Breast epithelium (tissue), 4 donors: ENCODE measurements at places on chromosomes 7 and 10.

GRCh38 chr7:126803990-126804389 lies 448.8 kb downstream of the GRM8 start:
- no peak for DNase-seq

- DNase-seq, result no peak
Observed at GRCh38 chr7:115475761-115476385, 554.0 kb downstream of the MDFIC start.

DNA sequence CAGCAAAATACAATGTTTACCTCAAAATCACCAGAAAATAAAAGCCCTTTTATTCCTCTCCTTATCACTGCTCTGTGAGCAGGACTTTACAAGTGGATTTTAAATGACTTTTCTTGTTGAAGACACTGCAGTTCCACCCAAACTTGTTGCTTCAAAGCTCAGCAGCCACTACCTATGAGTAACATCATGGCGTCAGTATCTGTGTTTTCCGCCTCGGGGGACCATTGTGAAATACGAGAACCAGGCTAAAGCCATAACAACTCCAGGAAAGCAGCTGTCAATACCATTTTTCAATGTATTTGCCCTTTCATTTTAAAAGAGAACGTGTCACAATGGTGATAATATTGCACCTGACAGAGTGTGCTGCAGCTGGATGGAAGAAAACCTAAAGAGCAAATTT lies 284.0 kb upstream of the RNF32 start:
- no peak for DNase-seq

GRCh38 chr10:97805096-97805884 lies 33.5 kb upstream of the SFRP5 start:
- no peak for DNase-seq

DNA sequence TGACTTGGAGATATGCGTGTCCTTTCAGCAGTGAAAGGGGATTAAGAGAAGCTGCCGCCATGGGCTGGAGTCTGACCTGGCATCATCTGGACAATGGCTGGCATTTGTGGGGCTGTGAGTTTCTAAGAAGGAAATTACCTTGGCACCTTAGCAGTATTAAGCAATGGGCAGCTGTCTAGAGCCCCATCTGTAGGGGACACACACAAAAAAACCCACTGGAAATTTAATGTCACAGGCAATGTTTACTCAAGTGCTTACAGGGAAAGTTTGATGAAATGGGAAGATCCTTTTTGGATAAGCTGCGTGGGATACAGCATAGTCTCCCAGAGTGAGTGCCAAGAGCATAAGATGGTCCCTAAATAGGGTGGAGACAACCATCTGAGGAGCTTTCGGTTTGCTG lies 25.0 kb downstream of the ADRA2A start:
- DNase-seq, result no peak

GRCh38 chr7:73509463-73509862 lies 12.6 kb downstream of the BAZ1B start:
- no peak for DNase-seq

DNA sequence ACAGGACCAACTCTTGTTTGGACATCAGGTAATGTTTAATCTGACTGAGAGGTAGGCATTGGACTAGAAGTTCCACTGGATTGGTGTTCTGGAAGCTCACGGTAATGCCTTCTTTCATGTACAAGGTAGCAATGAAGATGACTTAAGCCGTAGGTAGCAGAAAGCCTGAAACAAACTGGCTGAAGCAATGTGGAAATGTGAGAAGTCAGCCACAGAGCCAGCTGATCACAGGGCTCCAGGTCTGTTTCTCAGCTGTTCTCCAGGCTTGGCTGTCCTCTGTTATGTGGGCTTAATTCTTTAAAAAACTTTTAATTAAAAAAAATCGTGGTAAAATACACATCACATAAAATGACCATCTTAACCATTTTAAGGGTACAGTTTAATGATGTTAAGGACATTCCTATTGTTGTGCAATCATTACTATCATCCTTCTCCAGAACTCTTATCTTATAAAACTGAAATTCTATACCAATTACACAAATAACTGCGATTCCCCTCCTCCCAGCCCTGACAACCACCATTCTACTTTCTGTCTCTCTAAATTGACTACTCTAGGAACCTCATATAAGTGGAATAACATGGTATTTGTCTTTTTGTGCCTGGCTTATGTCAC lies 101.4 kb upstream of the ZNF32 start:
- DNase-seq, result no peak
